ENCODE measurements at places on chromosomes 13 and 19.

DNA sequence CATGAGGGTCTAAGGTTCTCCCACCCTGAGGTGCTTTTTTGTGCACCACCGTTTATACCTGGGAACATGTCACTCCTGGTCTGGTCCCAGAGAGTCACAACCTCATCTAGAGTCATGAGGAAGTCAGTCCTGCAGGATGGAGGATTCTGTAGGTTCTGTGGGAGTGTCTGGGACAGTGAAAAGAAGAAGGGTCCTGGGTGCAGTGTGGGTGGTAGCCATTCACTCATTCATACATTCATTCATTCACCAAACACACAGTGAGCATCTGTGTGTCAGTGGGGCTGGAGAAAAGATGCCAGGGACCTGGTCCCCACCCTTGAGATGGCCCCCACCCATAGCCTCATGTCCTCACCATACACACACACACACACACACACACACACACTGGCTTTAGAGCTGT lies 8.7 kb upstream of the CEACAM18 start:
- DNase-seq = no peak

DNA sequence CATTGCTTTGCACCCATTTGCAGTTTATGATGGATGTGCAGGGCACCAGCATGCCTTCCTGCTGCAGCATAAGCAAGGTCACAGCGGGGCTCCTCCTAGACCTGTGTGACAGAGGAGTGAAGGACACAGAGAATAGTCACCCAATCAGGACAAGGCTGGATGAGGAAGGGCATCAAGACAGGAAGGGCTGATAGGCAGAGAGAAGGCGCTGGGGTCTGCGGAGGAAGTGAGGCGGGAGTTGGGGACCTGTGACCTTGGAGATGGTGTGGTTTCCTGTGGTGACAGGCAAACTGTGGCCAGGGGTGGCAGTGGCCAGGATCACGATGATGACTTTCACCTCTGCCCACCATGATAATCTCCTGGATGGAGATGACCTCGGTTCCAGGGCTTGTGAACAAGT lies 16.4 kb upstream of the KCTD15 start:
- no peak for DNase-seq

DNA sequence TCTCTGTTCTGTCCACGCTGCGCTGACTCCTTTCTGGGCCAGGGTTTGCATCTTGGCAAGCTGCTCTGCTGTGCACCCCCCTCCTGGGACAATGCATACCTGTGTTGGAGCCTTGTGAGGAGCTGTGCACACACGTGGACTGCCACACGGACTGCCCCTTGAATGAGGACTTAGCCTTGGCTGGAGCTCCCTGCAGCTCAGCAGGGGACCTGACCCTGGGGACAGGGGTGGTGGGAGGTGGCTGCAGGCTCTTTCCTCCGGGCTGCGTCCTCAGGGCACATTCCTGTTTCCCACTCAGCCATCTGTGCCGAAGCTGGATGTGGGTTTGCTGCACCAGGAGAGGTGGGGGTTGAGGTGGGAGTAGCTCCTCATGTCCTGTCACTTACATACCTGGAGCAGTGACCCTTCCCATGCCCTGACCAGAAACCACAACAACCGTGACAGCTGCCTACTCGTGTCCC lies 8.2 kb downstream of the RAB11B start:
- DNase-seq = no peak

DNA sequence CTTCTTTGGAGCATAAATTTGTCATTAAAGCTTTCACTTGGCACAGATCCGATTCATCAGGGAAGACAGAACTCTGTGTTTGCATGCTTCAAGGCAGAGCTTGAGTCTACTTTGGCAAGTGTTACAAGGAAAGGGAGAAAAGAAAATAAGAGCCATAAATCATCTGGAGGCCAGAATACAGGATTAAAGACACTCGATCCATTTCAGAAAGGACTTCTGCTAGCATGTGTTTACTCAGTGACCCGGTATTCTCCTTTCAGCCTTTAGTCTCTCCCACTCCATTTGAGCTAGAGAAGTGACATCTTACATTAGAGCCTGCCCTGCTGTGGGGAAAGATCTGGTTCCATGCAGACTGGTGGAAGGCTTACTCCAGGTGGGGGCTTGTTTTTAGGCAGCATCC lies 306.4 kb downstream of the KLF5 start:
- DNase-seq = no peak

DNA sequence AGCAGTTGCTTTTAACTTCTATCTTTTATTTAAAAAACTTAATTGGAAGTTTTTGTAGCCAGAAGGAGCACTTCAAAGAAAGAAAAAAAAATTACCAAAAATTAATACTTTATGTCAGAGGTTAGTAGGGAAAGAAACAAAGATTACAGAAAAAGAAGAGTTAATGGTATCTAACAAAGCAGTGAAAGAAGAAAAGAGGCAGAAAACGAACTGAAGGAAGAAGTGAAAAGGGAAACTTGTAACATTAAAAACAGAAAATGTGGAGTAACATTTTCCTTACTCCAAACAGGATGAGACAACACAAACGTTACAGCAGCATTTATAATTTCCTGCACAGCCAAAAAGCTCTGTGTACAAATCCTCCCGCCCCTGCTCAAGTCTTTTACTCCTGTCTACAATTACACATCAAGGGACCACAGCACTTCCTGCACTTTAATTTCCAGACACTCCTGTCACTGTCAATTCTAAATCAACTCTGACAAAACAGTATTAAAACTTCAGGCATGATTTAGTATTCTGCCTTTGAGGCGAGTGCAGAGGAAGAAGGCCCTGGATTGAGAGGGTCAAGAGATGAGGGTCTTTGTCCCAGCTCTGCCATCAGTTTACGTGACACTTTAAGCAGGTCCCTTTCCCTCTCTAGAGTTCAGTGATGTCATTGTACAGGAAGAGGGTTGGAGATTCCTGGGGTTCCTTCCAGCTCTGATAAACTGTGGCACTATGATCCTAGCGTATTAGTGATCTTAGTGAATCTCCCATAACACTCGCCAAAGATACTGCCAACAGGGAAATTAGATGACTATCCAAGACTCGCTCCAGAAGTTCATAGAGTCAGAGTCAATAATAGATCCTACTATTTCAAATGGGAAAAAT lies 53.2 kb upstream of the LSM14A start:
- DNase-seq = no peak

- DNase-seq = no peak
Observed at GRCh38 chr13:34578471-34578870, 363.6 kb upstream of the NBEA start.

GRCh38 chr19:3459089-3459881 lies 21.0 kb downstream of the SMIM24 start:
- DNase-seq = no peak

GRCh38 chr13:99280166-99280565 lies 22.0 kb upstream of the GPR18 start:
- no peak for DNase-seq

GRCh38 chr19:44113784-44114390 lies 688 bp downstream of the ZNF225 start:
- DNase-seq = no peak

- DNase-seq = no peak
Observed at GRCh38 chr13:48231080-48231479, 1.9 kb upstream of the ITM2B start.

DNA sequence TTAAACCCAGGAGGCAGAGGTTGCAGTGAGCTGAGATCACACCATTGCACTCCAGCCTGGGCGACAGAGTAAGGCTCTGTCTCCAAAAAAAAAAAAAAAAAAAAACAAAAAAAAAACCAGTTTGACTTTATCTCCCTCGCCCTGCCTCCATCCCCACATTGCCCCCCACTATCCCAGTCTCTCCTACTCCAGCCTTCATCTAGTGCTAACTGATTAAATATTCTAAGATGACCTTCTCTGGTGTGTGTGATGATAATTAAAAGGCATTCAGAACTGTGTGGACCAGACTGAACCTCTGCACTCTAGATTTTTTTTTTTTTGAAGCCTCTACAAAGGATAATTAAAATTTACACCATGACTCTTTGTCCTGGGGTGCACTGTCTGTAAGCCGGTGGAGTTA lies 6.0 kb upstream of the DLL3 start:
- no peak for DNase-seq

DNA sequence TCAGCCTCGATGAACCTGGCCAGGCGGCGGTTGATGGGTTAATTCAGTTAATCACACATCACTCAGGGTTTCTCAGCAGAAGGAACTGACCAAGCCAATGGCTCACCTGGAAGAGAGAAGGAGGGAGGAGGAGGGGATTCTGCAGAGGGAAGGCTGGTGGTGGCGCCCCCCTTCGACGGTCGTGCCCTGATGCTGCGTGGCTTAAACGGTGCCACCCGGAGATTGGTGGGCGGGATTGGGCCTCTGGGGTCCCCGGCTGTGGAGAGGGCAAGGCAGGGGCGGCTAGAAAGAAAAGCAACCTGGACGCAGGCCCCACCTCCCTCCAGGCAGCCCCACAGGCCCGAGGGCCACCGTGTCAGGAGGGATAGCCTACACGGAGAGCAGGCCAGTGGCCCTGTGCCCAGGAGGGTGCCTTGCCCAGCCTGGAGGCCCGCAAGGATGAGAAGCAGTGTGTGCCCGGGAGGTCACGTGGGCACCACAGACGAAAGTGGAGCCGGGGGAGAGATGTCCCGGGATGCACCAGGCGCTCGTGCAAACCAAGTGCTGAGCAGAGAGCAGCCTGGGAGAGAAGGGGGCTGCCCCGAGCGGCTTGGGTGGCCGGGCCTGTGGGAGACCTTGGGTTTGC lies 16.0 kb downstream of the CSNK1G2 start:
- DNase-seq = no peak

DNA sequence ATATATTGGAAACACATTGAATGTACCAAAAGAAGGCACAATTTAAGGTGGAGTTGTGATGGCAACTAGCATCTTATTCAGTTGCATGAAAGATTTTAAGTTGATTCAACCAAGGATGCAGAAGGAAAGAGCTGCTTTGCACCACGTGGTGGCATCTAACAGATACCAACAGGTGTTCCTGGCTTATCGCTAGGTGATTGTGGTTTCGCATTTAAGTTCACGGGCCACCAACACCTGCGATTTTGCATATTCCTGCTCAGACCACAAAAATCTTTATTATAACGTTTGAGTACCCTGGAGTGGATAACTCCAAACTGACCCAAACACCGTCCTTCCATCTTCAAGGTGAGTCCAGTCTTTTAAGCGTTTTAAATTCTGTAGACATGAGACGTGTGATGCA lies 45.3 kb downstream of the RGCC start:
- no peak for DNase-seq

GRCh38 chr13:83618966-83619365 lies 263.3 kb downstream of the SLITRK1 start:
- DNase-seq = no peak

DNA sequence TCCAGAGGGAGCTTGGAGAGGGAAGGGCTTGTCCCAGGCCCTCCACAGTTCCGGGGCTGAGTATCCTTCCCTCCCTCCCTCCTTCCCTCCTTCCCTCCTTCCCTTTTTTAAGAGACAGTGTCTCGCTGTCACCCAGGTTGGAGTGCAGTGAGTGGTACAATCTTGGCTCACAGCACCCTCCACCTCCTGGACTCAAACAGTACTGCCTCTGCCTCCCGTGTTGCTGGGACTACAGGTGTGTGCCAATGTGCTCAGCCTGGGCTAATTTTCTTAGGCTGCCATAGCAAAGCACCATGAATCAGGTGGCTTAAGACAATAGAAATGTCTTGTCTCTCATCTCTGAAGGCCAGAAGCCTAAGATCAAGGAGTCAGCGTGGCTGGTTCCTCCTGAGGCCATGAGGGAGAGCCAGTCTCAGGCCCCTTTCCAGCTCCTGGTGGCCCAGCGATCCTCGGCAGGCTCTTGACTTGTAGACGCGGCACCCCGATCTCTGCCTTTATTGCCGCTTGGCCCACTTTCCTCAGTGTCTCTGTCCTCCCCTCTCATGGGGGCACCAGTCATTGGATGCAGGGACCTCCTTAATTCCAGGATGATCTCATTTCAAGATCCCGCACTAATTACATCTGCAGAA lies 47.5 kb downstream of the CRTC1 start:
- no peak for DNase-seq

GRCh38 chr13:28093881-28094280 lies 6.5 kb downstream of the FLT3 start:
- DNase-seq = no peak

GRCh38 chr13:92900446-92900845 lies 326.2 kb upstream of the GPC6 start:
- no peak for DNase-seq

- no peak for DNase-seq
Observed at GRCh38 chr13:96551546-96551945, 442.7 kb downstream of the OXGR1 start.

GRCh38 chr13:74061926-74062595 lies 72.1 kb downstream of the KLF12 start:
- no peak for DNase-seq

- DNase-seq = no peak
Observed at GRCh38 chr19:49442354-49442753, 1.0 kb upstream of the SLC17A7 start.

GRCh38 chr13:44158098-44158521 lies 215.5 kb upstream of the SERP2 start:
- no peak for DNase-seq

- DNase-seq = no peak
Observed at GRCh38 chr19:996051-996838, 4.0 kb upstream of the GRIN3B start.

GRCh38 chr19:41936416-41936850 lies 8.2 kb upstream of the ERFL start:
- no peak for DNase-seq

DNA sequence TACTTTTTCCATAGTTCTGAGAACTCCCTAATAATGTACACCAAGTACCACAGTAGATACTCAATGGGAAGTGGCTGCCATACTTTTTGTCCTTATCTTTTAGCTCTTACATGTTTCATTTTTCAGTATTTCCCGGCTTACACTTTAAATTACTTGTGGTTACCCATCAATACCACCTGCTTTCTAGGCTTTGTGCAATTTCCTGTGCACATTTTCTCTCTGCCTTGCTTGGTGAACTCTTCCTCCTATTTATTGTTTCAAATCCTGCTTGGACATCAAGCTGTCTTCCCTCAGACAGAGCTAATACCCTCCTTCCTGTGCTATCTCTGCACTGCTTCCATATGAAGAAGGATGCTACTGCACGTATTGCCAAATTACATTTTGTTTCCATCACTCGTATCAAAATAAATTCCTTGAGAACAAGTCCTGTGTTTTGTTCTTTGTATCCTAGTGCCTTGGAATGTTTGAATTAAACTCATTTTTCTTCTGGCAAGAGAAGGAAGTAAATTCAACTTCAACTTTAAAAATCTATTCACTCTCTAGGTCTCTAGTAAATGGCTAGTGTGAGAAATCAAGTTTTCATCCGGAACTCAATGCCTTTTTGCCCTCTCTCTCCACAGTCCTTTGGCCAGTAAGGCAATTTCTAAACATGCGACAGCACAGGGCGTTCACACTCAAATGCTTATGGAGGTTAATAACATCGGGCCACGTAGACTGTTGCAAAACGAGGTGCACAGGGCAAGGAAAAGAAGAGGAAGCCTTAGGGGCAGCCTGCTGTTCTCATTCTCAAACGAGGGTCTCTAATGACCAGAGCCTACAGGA lies 5.6 kb downstream of the ZAR1L start:
- no peak for DNase-seq

Measured in progenitor cell of endocrine pancreas (in vitro differentiated cells).